ENCODE measurements at places on chromosomes 13 and 19.

GRCh38 chr19:1455336-1456120, 5.6 kb downstream of the APC2 start:
- DNase-seq: peak; percentile 67

GRCh38 chr13:44951184-44951583, 38.1 kb downstream of the NUFIP1 start:
- DNase-seq: no peak

DNA sequence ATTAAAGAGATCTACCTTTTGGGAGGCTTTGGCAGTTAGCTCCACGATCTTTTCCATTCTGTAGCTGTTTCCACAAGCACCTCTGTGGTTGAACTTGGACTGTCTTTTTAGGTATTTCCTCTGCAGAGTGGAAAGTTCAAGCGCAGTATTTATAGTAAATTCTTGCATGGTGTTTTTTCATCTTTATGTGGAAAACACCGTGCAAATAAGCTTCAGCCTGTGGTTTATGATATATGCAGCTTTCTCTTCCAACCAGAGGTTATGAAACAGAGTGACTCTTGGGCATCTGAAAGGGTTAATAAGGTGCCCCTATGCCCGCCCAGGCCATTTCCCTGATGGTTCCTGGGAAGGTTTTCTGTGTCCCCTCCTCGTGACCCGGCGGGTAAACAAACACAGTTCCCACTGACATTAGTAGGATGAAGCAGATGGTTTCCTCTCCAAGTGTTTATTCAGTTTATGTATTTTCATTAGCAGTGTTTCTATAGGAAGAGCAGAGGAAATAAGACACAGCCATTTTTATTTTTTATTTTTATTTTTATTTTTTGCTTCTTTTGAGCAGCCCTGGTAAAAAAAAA, 39.7 kb upstream of the RNF113B start:
- no peak for DNase-seq

GRCh38 chr13:62205273-62205672, 789.6 kb upstream of the PCDH20 start:
- no peak for DNase-seq

DNA sequence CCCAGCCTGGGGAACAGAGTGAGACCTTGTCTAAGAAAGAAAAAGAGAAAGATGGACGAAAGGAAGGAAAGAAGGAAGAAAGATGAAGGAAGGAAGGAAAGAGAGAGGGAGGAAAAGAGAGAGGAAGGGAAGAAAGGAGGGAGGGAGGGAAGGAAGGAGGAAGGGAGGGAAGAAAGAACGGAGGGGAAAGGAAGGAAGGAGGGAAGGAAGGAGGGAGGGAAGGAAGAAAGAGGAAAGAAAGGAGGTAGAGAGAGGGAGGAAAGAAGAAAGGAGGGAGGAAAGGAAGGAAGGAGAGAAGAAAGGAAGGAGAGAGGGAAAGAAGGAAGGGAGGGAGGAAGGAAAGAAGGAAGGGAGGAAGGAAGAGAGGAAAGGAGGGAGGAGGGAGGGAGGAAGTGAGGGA, 20.9 kb downstream of the CABP5 start:
- DNase-seq: no peak

DNA sequence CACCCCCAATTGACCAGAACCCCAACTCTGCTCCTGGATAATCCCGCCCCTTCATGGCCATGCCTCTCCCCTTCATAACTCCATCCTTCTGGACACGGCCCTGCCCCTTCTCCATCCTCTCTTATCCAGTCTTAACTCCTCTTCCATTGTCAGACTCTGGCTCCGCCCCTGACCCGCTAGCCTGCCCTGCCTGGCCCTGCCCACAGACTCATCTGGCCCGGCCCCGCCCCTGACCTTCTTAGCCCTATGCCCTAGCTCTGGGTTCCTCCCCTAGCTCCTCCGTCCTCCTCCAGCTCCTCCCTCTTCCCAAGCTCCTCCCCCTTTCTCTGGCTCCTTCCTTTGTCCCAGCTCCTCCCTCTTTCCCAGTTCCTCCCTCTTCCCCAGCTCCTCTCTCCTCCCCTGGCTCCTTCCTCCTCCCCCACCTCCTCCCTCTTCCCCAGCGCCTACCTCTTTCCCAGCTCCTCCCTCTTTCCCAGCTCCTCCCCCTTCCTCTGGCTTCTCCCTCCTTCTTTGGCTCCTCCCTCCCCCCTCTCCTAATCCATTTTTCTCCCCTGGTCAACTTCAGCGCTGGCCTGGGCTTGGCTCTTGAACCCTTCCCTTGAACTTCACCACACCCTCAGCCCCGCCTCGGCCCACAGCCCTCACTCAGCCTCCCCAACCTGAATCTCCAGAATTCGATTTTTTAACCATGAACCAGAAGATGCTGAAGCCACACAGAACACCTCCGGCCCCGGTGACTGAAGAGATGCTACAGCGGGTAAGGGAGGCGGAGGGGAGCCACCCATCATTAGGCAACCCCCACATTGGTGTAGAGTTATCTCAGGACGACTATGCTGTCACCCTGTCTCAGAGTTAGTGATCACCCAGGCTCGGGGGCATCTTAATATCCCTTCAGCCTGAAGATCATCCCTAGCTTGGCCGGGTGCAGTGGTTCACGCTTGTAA, 9.2 kb upstream of the ZNF358 start:
- DNase-seq: peak; percentile 86

DNA sequence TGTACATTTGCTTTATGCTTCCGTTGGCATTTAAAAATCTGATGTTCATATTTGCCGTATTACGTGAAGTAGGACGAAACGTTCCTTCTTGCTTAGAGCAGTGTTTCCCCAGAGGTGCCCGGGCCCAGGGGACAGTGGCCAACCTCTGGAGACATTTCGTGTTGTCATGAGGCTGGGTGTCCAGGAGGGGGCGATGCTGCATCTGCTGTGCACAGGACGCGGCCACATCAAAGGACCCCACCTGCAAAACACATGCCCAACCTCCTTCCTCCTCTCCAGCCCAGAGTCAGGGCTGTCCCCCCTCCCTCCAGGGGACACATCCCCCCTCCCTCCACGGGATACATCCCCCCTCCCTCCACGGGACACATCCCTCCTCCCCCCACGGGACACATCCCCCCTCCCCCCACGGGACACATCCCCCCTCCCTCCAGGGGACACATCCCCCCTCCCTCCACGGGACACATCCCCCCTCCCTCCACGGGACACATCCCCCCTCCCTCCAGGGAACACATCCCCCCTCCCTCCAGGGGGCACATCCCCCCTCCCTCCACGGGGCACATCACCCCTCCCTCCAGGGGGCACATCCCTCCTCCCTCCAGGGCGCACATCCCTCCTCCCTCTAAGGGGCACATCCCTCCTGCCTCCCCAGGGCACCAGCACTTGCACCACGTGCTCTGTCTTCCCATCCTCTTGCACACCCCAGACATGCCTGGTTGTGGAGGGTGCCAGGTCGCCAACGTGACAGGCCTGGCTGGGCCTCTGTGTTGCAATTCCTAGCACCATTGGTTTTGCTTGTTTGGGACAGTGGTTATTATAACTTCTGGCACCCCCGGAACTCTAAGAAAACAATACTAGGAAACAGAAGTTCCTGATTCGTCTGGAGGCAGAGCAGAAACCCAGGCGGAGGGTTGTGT, 46.7 kb downstream of the GAS6 start:
- no peak for DNase-seq

DNA sequence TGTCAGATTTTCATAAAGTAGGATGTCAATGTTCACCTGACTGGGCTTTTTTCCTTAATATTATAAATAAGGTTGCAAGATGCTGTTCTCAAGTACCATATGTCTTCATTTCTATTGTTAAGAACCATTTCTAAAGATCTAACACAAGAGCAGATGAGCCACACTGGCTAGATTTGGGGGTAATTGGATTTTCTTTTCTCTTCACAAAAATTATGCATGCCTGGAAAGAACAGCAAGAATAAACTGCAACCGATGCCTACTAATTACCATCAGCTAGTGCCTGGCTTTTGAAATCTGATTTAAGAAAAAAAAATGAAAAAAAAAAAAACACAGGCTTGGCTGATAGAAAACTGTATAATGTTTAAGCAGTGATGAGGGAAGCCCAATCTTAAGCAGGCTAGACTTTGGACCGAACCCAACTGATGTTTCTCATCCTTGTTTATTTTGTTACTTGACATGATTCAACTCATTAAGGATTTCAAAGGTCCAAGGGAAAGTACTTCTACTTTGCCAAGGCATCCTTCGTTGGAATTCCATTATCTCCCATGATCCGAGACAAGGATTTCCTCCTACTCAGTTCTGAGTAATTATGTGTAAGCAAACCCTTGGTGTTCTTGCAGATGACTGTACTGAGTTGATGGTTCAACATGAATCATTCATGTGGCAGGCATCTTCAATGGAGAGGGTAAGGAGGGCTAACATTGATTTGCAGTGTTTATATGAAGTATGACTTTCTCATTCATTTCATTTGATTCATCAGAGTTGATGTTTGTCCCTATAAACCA, 300.5 kb downstream of the SPRY2 start:
- no peak for DNase-seq

- DNase-seq: no peak
Measured at GRCh38 chr19:45103156-45103507, 10.2 kb downstream of the PPP1R37 start.
